Stimulated activated CD8-positive, alpha-beta memory T cell treated with anti-CD3 and anti-CD28 coated beads, Interleukin-15, amount 100 ng/mL, for 4 hours (primary cell): ENCODE measurements at places on chromosomes 13 and 19.

- DNase-seq, result no peak
Observed at GRCh38 chr13:94827566-94827965, 115.2 kb upstream of the SOX21 start.

DNA sequence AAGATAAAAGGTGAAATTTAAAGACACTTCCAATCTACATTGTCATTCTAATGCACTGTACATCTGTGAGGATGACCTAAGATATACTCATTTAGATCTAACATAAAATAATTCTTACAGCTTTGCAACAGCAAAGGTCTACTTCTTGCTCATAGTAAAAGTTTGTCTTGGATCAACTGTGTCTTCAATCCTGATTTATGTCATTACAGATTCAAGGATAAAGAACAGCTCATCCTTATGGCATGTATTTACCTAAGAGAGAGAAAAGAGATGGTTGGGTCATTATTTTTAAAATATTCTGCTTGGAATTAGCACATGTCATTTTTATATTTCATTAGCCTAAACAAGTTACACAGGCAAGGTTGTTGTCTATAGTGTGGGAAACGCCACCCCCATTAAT, 2193.1 kb downstream of the PCDH9 start:
- no peak for DNase-seq

GRCh38 chr13:76832258-76832988, 53.8 kb downstream of the KCTD12 start:
- DNase-seq, result no peak

- no peak for DNase-seq
Observed at GRCh38 chr13:107018285-107018684, 450.3 kb upstream of the ARGLU1 start.

- no peak for DNase-seq
Observed at GRCh38 chr19:41233748-41234240, 14.8 kb downstream of the AXL start.

DNA sequence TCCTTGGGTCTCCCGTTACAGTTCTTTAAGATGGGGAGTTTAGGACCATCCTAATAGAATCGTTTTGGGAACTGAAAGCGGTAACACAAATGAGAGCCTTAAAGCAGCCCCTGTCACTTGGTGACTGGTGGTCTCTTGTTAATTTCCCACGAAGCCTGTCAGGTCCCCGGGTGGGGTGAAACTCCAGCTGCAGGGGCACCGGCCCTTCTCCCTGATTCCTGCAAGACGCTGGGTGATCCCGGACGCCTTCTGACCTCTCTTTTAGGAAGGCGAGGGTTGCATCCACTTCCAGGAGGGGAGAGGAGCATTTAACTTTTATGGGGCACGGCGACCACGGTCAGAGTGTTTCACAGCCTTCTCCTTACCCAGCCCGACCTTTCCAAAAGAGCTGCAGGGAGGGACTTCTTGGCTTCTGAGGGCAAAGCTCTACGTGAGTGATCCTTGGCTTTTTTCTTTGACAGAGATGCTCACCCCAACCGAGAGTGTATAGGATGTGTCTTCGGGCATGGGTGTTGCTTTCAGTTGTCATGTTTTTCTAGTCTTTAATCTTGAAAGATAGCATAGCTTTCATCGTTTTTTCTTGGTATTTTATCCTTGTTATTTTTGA, 688 bp downstream of the ZNF225 start:
- no peak for DNase-seq

DNA sequence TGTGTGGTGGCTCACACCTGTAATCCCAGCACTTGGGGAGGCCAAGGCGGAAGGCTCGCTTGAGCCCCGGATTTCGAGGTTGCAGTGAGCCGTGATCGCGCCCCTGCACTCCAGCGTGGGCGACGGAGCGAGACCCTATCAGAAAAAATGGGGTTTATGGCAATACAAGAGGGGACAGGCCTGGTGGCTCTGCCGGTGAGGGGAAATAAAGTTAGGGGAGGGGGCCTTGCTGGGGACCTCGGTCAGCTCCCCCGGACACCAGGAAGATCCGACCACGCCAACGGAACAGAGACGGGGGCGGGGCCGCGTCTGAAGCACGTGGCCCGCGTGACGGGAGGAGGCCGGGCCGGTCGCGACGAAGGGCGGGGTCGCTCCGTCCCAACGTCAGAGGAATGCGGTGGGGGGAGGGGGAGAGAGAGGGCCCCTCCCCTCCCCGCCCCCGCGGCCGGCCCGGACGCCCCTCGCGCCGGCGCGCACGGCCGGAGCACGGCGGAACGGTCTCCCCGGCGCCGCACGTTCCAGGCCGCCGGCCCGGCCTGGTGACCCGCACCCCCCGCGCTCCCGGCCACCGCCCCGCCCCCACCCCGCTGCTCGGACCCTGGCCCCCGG, 1.9 kb upstream of the HNRNPL start:
- DNase-seq, result peak; percentile 81

GRCh38 chr13:95185311-95185710, 115.9 kb downstream of the ABCC4 start:
- no peak for DNase-seq

GRCh38 chr19:54418030-54418929, 3.0 kb downstream of the TTYH1 start:
- no peak for DNase-seq
